Stimulated activated CD8-positive, alpha-beta memory T cell treated with anti-CD3 and anti-CD28 coated beads, Interleukin-7, amount 100 ng/mL, for 1 hour (primary cell): ENCODE measurements at places on chromosomes 5 and 9.

- no peak for DNase-seq
Measured at GRCh38 chr9:38338342-38339018, 54.0 kb upstream of the ALDH1B1 start.

GRCh38 chr5:79295029-79295428 is 59.1 kb downstream of the JMY start:
- DNase-seq: no peak

- DNase-seq: no peak
Measured at GRCh38 chr9:30120666-30121065, 2263.8 kb upstream of the ACO1 start.

DNA sequence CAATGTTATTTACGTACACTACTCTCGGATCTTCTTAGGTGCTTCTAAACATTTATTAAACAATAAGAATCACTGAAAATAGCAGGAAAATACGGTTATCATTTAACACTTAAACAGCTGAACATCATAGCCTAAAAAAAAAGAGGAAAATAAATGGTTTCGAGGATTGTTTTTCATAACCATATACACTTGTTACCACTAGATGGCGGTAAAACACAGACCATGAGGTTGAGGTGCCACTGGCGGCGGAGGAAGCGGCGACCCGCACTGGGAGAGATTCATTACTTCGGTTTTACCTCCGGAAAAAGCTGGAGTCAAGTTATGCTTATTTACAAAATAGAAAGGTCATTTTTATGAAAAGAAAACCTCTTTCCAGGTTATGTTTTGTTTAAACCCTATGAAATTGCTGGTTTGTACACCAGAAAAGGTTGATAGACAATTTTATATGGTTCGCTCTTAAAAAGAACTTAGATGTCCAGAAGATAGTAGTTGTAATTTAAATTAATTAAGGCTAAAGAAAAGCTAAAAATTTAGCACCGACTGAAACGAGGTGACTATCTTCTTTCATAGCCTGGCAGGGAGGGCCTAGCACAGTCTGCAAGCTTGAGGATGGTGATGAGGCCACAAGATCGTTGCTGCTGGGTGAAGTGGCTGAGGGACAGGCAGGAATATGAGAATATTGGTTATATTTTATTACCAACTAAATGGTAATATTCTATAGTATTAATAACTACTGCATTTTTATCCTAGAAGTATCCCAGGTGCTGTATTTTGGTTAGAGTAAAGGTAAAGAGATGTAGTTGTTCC is 605.7 kb downstream of the RAB3C start:
- no peak for DNase-seq

DNA sequence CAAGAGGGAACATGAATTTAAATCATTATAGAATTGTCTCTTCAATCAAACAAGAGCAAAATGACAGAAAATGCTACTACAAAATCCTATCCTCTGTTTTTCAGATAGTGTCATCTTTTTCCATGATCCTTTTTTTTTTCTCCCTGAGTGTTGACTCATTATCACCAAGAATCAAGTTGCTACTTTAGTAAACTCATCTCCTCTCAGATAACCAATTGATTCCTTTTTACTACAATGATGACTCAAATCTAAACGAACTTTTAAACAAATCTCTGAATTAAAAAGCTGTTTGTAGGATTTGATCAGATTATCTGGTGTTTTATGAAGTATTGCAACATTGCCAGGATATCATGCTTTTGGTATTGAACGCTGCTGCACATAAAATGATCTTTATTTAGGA is 23.9 kb upstream of the IL7R start:
- DNase-seq: no peak

- DNase-seq: no peak
Measured at GRCh38 chr5:116038817-116039216, 6.5 kb downstream of the ARL14EPL start.

DNA sequence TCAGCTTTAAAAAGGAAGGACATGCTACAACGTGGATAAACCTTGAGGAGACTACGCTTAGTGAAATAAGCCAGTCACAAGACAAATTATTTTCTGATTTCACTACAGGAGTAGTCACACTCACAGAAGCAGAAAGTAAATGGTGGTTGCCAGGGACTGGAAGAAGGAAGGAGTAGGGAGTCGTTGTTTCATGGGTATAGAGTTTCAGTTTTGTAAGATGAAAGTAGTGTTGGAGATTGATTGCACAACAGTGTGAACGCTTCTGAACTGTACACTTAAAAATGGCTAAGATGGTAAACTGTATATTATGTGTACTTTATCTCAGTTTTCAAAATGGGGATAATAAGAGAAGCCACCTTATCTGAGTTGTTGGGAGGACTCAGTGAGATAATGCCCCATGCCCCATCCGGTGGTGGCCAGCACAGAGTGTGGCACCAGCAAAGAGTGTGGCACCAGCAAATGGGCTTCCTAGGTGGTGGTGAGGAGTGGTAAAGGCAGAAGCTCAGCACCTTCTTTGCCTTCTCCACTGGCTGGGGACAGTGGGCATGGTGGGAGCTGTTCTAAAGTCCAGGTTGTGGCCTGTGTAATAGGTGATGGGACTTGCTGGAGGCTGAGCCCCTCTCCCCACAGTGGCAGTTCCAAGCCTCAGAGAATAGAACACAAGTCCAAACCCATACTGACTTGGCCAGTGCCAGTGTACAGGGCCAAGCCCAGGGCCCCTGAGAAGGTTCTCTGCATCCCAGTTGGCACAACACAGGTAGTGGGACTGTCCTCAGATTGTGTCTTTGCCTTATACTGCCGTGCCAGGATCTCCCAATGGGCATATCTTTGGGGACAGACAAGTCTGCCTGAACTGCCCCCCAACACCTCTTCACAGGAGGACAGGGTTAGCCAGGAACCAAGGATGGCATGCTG is 4.4 kb downstream of the SLC22A4 start:
- DNase-seq: no peak

DNA sequence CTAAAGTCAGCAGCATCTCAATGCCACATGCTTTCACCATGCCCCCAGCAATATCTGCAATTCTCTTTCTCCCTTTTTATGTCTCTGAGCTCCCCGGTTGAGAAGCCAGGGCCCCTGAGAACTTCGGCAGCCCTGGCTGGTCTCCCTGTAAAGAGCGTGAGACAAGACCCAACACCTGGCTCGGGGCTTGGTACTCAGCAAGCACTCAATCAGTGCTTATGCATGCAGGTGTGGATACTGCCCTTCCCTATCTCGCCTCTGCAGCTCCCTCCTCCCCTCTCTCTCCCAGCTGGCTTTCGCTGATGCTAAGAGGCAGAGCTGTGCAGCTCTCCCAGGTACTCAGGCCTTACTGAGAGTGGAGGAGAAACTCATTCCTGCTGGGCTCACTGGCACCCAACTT is 41.7 kb upstream of the AKNA start:
- DNase-seq: no peak

- no peak for DNase-seq
Measured at GRCh38 chr5:169856571-169856970, 123.7 kb downstream of the INSYN2B start.

- DNase-seq: no peak
Measured at GRCh38 chr9:89311346-89312221, 589 bp downstream of the CKS2 start.

DNA sequence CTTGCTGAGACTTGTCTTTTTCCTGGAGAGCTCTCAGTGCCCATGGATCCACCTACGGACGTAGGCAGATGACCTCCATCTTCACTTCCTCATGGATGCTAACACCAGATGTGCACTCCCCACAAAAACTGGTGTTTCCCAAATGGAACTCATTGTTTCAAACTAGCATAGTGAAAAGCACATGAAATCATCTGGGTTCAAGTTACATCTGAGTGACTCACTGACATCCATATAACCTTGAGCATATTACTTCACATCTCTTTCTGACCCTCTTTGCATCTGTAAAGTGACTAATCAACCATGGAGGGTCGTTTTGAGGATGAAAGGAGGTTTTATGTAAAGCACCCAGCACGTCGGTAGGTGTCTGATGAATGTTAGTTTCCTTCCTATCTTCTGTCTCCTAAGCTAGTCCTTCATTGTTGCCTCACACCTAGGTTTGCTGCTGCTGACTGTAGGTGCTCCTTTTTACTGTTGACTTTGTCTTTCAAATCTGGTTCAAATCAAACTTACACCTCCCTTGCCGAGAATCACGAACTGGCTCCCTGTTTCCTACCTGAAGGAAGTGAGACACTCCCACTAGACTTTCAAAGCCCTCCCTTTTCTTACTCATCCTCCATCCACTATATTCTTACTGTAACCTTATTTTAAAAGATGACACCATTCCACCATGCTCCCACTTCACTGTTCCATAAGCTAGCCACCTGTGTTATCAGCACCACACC is 10.3 kb downstream of the OCLN start:
- DNase-seq: no peak

DNA sequence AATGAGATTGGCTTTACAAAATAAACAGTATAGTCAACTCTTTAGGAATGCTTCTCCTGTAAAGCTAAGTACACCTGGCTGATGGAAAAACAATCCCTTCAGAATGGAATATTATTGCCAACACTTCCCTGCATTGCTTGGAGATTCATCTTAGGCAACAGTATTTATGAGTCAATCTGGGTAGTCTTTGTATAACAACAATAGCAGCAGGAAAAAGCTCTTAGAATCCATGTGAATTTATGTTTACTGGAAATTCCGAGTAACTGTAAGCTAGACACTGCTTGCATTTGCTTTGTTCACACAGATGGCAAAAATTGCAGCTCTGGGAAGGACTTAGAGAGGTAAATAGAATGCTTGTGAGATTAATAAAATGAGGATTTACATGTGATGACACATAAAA is 101.7 kb upstream of the NTRK2 start:
- DNase-seq: no peak

GRCh38 chr9:133704711-133705181 is 33.4 kb downstream of the SARDH start:
- no peak for DNase-seq

- no peak for DNase-seq
Measured at GRCh38 chr5:144448457-144448856, 277.8 kb downstream of the KCTD16 start.

- DNase-seq: no peak
Measured at GRCh38 chr5:124718380-124718789, 28.1 kb downstream of the ZNF608 start.

DNA sequence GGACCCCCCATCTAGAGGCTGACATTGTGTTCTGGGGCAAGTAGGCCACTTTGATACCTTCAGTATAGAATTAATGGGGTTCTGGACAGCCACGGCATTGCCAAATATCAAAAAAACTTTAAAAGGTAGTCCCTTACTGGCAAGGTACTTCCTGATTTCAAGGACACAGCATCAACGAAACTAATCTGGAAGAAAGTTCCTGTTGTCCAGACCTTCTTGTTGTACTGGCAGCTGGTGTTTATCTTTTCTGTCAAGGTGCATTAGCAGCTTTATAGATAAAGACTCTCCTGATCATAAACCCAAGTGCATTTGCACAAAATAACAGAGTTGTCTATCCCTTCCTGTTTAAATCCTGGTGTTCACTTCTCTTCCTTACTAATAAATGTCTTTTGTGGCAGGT is 23.7 kb upstream of the GOLGA1 start:
- DNase-seq: no peak

GRCh38 chr9:33109850-33110595 is 33.5 kb upstream of the SMU1 start:
- no peak for DNase-seq

DNA sequence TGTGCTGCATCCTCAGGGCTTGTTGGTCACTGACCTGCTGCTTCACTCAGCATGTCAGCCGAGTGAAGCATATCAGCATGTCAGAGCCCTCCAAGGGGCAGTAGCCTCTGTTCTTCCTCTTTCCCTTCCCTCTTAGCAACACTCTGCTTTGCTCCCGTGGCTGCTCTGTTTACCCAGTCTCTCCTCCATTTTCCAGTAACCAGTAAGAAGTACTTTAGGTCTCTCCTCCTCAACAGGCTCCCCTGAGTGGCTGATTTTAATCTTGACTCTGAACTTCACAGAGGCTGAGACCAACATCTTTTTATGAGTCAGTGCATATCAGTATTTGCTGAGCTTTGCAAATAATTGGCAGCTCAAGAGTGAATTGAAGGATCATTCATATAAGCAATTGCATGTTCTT is 18.6 kb upstream of the ADRB2 start:
- DNase-seq: no peak

DNA sequence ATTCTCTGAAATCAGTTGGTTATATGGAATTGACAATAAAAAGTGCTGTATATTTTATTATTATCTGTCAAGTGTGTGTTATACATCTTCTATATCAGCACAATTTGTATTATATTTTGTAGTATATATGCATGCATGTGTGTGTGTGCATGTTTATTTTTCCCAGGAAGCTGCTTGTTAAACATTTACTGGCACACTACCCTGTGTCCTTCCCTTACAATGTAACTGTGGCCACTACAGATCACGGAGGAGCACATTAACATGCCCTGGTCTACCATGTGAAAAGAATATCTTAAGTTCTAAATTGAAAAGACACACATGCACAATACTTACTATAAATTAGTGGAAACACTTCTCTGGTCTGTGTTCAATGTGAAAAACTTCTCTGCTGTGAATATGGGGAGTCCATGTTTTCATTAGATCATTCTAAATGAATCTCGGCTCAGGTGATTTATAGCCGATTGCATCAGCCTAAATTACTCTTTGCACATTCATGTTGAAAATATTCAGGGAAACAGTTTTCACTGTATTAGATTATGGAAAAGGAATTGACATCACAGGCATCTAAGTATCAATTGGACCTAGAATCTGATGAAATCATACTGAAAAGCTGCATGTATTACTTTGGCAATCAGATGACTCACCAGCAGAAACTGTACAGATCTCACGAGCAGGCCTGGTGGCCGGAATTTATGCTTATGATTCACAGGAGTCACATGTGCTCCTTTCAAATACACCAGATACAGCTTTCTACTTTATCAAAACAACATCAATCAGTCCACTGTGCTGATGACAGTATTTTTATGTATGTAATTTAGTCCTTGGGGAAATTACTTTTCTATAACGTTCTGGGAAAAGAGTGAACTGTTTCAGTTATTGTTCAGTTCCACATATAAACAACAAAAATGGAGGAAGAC is 39.4 kb downstream of the LURAP1L start:
- DNase-seq: no peak

GRCh38 chr5:145887976-145888574 is 15.3 kb upstream of the GRXCR2 start:
- DNase-seq: no peak

GRCh38 chr5:61924251-61924650 is 381.8 kb upstream of the KIF2A start:
- no peak for DNase-seq

DNA sequence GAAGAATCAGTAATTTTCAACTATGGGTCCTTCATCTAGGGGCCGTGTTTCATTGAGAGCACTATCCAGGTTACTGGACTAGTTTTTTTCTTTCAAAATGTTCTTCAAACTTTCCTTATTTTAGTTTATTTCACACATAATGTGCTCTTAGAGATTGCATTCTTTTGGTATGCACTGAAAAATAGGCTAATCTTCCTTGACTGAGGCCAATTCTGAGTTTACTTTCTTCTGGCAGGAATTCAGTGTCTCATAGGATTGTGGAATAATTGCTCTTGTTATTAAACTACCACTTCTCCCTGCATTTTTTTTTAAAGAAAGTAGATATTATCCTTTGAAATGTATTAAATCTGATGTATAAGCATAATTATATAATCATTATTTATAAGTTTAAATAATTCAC is 624.5 kb downstream of the RAB3C start:
- DNase-seq: no peak
